Fibroblast of skin of abdomen (primary cell): ENCODE measurements at places on chromosomes 3 and 15.

- DNase-seq, result no peak
These were observed 519.8 kb upstream of the GOLIM4 start for GRCh38 chr3:168615493-168616020.

- no peak for DNase-seq
These were observed 57.1 kb downstream of the ADAMTS17 start for GRCh38 chr15:100284701-100285100.

- DNase-seq, result no peak
These were observed 33.3 kb downstream of the EMC4 start for GRCh38 chr15:34258151-34258550.

GRCh38 chr15:90691369-90691768, 25.8 kb upstream of the BLM start:
- no peak for DNase-seq

- no peak for DNase-seq
These were observed 113.2 kb upstream of the NSMCE3 start for GRCh38 chr15:29382862-29383261.

DNA sequence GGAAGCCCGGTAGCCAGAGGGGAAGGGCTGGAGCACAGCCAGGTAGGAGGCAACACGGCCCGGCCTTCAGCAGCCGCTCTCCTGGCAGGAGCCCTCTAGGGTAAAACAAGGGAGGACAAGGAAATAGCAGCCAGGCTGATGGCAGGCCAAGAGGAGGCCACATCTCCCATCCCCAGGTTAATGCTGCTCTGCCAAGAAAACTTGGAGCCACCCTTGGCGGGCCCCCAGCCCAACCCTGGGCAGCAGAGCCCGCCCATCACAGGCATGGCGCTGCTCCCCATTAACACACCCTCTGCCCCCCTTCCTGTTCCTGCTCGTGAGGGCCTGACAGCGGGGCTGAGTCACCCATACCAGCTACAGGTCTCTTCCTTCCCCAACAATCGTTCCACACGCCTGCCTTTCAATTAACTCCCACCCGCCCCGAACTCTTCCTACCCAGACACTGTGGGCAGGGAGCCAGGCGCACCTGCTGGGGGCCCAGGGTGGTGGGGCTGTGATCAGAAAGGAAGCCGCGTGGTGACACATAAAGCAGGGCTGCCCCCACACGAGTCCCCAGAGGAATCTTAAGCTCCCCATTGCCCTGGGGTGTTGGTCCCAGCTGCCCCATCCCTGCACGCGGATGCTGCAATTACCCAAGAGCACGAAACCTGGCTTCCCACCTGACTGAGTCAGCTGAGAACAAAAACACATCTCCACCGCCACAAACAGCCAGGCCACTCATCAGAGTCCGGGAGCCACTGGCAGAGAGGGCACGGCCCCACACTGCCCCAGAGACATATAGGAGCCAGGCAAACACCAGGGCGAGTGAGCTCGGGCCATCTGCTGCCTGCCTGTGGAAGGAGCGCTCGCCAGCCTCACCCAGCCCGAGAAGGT, at the start of gene C15orf62:
Gene C15orf62, plus strand, starts transcription at position 707 of the 873 bp plus-strand sequence. CDS start 516 bp downstream, outside the sequence.
- no peak for DNase-seq

- DNase-seq, result no peak
These were observed 25.8 kb upstream of the NFKBIZ start for GRCh38 chr3:101823525-101823924.

GRCh38 chr3:28103861-28104260, 137.6 kb upstream of the CMC1 start:
- DNase-seq, result no peak

DNA sequence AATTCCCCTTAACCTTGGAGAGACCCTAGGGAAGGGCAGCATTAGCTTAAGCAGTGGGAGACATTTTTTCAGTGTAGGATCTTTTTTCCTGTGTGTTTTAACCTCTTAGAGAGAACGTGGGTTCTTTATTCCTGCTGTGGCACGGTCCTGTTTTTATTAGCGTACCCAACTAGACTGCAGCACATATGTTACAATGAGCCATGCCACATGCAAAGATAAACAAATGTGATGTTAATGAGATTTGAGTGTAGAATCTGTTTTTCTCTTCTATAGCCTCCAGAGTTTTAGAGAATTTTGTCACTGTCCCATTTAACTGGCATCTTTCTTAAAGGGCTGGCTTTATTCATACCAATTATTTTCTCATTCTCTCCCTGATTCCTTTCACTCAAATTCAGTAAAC, 347.5 kb downstream of the CNTN4 start:
- DNase-seq, result no peak

DNA sequence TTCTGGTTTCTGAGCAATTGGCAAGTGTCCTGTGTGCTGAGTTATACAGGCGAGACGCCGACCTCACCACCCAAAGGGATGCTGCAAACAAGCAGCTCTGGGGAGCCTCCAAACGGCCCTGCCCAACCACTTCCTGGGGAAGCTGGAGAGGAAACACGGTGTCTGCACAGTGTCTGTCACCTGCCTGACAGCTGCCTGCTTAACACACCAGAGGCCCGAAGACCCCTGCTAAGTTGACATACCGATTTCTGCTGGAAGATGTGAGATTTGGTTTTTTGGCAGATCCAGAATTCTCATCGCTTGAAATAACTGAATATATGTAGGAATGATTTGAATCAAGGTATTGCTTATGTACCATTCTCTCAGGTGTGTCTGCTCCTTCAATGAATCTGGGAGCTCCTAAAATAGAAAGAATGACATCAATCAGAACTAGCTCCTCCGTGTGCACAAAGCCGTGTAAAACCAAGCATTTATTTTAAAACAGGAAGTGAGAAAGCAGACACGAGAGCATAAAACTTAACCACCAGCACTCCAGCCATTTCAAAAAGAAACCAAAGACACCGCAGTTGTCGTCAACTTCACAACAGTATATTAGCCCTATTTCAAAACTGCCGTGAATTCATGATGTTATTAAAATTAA, 27.2 kb downstream of the LRRC2 start:
- DNase-seq, result peak; percentile 62

GRCh38 chr3:156256256-156256655, 135.9 kb downstream of the KCNAB1 start:
- DNase-seq, result no peak

- no peak for DNase-seq
These were observed 26.7 kb downstream of the NBEAL2 start for GRCh38 chr3:47006145-47006651.

GRCh38 chr3:102660653-102661052, 225.8 kb downstream of the ZPLD1 start:
- no peak for DNase-seq

- no peak for DNase-seq
These were observed 1.1 kb upstream of the TNFAIP8L3 start for GRCh38 chr15:51095681-51096331.

- no peak for DNase-seq
These were observed 39.5 kb upstream of the ATP2C1 start for GRCh38 chr3:130854208-130854864.

DNA sequence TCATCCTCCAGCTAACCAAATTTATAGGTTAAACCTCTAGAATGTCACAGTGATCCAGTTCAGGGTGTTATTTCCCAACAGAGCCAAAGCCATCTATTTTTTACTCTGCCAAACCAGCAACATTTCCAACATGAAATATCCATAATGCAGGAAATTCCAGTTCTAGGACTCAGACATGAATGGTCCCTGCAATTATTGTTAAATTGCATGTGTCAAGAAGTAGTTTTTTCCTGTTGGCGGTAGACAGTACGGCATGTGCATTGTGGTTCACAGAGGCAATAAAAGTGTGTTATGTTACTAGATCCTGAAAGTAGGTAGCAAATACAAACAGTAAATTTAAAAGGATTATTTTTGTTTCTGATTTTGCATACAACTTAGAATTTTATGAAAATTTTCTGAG, 215.7 kb upstream of the THBS1 start:
- peak; percentile 82 for DNase-seq

GRCh38 chr3:114839476-114839875, 307.6 kb downstream of the ZBTB20 start:
- peak; percentile 53 for DNase-seq

- DNase-seq, result peak; percentile 77
These were observed 112.7 kb downstream of the CHSY1 start for GRCh38 chr15:101138913-101139880.

GRCh38 chr15:96053781-96054428, 276.6 kb upstream of the NR2F2 start:
- no peak for DNase-seq

DNA sequence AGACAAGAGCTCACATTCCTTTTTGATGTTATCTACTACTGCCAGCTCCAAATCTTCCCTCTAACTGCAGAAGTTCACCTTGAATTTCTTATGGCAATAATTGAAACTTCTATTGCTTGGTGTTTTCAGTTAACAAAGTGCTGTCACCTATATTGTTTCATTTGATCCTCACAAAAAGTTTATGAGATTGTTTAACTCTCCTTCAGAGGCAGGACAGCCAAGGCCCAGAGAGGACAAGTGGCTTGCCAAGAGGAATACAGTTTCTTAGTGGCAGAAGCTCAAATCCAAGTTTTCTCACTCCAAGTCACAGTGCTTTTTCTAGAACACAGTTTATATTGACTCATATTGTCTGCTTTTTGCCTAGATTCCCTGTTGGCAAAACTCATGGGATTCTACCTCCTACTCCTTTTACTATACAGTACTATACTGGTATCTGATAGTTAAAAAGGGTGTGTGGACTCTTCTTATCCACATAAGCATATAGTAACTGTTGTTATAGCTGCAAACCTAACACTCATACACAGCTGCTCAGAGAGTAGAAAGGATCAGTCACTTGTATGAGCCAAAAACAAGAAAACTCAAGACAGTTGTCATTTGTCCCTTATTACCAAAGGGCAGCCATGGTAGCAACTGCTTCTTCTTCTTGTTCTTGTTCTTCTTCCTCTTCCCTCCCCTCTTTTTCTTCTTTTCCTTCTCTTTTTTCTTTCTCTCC, 15.9 kb downstream of the TM4SF4 start:
- no peak for DNase-seq

- DNase-seq, result no peak
These were observed 132.0 kb upstream of the IL12A start for GRCh38 chr3:159856590-159857104.

- DNase-seq, result peak; percentile 61
These were observed 954.2 kb downstream of the CADM2 start for GRCh38 chr3:85912980-85913379.

DNA sequence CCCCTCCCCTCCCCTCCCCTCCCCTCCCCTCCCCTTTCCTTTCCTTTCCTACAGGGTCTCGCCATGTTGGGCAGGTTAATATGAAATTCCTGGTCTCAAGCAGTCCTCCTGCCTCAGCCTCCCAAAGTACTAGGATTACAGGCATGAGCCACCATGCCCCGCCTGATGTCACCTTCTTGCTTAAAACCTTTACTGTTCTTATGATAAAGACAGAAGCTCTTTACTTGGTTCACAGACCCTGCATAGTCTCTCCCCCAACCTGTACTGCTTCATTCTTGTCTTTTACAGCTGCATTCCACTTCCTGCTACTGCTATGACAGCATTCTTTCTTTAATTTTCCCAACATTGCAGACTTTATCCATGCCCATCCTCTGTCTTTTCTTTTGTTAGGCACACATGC, 20.8 kb downstream of the MED12L start:
- DNase-seq, result no peak

GRCh38 chr15:36645106-36645505, 65.7 kb downstream of the CDIN1 start:
- DNase-seq, result no peak

- no peak for DNase-seq
These were observed 174.3 kb downstream of the EBLN2 start for GRCh38 chr3:73235768-73236167.

GRCh38 chr3:139443186-139443585, 33.1 kb downstream of the RBP2 start:
- DNase-seq, result no peak

GRCh38 chr3:156604642-156605144, 49.8 kb upstream of the SSR3 start:
- no peak for DNase-seq
